Putamen (tissue), 1 donor: ENCODE measurements at places on chromosomes 12 and 14.

- DNase-seq, result no peak
Observed at GRCh38 chr12:116204169-116204568, 73.3 kb downstream of the MED13L start.

- no peak for DNase-seq
Observed at GRCh38 chr14:73814153-73814552, 37.5 kb upstream of the PTGR2 start.

GRCh38 chr12:90098132-90098779, 389.6 kb upstream of the ATP2B1 start:
- DNase-seq, result no peak

- DNase-seq, result no peak
Observed at GRCh38 chr14:96956464-96957239, 159.5 kb downstream of the VRK1 start.

DNA sequence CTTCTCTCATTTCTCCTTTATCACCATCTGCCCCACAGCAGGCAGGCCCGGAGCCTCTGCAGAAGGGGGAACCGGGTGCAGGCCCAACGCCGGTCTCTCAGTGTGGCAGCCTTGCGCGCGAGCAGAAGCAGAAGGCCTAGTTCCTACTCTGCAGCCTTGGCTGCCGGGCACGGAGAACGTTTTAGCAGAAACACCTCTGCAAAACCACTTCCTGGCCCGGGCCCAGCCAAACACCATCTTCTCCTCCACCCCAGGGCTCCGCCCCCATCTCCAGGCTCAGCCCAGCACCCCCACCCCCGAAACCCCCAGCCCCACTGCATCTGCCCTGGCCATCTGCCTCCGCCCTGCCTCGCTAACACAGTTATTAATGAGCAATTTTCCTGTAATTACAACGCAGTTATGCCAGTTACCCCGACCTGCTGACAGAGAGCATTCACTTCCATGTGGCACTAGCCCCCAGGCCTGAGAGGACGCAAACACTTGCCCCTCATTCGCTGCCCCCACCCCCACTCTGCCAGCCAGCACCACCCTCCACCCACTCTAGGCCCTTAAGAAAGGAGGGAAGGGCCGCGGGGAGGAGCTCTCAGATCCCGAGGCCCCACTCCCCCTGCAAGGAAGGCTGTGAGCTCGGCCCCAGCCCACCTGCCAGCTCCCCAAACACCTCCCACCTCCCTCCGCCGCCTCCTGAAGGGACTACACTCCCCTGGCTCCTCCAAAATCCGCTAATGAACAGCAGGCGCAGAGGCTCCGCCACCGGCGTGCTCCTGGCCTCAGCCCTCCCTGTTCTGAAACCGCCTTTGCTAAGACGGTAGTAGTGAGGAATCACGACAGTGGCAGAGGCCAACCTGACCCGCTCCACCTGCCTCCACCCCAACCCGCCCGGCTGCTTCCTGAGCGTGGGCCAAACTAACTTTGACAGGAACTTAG, 44.7 kb upstream of the FBRSL1 start:
- DNase-seq, result no peak
